ENCODE measurements at places on chromosomes 11 and 22.

DNA sequence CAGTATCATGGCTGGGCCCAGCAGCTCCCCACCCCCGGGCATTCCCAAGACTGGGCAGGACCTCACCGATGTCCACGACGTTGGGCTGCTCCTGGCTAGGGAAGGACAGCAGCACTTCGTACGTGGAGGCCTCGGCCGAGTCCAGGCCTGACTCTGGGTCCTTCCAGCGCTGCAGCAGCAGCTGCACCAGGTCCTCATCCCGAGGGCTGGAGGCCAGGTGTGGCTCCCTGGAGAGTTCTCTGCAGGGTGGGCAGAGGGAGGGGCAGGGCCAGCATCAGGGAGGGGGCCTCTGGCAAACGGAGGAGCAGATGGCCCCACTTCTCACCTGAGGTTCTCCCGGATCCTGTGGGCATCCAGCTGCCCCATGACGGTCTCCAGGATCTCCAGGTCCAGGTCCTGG is 341 bp downstream of the NAALADL1 start:
- no peak for DNase-seq

DNA sequence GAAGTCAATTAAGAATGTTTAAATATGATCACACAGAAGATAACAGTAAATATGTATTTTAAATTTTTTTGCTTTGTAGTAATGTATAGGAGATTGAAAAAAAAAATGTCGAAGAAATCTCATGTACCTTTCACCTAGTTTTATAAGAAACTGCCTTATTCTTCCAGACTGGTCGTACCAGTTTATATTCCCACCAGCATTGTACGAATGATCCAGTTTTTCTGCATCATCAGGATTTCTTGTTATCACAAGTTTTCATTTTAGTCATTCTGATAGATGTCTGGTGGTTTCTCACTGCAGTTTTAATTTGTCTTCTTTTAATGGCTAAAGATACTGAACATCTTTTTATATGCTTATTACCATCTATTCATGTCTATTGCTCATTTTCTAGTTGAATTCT is 101.8 kb upstream of the CTSC start:
- no peak for DNase-seq

DNA sequence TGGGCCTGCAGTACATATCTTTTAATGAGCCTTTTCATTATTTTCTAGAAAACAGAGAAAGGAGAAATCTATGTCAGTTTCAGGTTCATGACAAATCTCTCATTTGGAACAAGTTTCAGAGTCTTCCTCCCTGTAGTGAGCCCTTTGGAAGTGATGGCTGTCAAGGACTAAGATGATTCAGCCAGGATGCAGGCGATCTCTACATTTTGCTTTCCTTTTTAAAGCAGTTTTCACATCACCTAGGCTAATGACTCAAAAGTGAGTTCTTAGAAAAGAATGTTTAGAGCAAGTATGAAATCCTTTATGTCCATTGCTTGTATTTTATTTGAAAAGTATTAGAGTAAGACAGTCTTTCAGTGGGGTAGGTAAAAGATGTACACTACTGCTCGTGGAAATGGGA is 130.1 kb downstream of the TRPC6 start:
- DNase-seq: no peak

DNA sequence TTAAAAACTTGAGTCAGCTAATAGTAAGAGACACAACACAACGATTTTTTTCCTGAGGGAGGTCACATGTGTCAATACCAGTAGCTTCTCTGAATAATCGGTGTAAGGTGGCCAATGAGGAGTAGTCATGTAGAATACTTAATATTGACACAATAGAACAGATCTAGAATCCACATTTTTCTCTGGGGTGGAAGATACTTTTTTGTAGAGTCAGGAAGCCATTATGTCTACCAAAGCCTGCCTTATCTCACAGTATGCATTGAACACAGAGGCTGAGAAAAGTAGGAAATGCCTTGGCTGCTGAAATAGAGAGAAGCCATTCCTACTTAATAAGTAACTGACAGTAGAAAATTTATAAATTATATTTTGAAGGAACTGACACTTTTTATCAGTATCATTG is 725.0 kb downstream of the METTL15 start:
- DNase-seq: no peak

Measured in GM18507 (cell line).